ENCODE measurements at places on chromosomes 2 and 18. TPM values are rescaled to one million over a fixed set of nuclear protein-coding genes. Genes with fewer than 3 reads are reported as not detected.

ACADL gene
- total RNA-seq: 0.66 TPM

DNAJC5G gene
- not detected for total RNA-seq

MYL1 gene
- total RNA-seq: not detected

BCL2L11 gene
- 3.2 TPM for total RNA-seq

Measured in smooth muscle cell of trachea (primary cell).